DMS 273 treated with DMSO at 0.1 percent for 48 hours (cell line): ENCODE measurements at places on chromosomes 12 and 14.

DNA sequence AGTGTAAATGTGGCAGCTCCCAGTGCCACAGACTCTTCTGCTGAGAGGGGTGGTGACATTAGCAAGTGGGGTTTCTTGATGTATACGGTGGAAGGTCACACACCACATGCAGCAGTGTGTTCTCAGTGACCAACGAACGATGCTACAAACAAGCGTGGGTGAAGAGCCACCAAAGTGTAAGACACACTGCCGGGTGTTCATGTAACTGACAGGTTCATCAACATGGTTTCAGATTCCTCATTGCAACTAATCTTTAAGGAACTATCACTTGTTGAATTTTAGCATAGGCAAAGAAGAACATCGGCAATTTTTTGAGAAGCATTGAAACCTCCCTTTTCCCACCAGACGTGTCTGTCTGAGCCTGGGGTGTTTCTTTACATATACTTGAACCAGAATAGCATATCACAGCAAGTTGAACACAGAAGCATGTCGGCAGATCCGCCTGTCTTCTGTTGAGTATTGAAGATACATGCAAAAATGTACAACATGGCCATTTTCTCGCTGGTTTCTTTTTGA lies 58.8 kb downstream of the PPP2R5C start:
- DNase-seq, result no peak

- DNase-seq, result no peak
Observed at GRCh38 chr12:12508612-12509011, 54.1 kb downstream of the DUSP16 start.

DNA sequence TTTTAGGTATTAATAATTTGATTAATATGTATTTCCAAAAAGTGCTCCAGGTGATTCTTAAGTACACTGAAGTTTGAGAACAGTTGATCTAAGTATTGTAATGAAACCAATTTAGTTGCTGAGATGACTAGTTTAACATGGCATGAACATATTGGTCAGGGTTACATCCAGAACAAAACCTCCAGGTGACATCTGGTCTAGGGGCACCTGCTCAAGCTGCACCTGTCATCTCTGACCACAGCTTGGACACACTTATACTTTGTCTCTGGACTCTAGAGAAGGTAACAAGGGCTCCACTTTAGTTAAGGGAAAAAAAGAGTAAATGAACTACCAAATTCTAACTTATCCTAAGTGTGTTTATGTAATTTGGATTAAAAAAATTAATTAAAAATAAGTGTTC lies 8.1 kb downstream of the ARID2 start:
- DNase-seq, result no peak

GRCh38 chr14:21748869-21749303 lies 75.3 kb upstream of the OR4E1 start:
- DNase-seq, result no peak

- DNase-seq, result no peak
Observed at GRCh38 chr12:41988715-41989114, 156.0 kb downstream of the GXYLT1 start.

DNA sequence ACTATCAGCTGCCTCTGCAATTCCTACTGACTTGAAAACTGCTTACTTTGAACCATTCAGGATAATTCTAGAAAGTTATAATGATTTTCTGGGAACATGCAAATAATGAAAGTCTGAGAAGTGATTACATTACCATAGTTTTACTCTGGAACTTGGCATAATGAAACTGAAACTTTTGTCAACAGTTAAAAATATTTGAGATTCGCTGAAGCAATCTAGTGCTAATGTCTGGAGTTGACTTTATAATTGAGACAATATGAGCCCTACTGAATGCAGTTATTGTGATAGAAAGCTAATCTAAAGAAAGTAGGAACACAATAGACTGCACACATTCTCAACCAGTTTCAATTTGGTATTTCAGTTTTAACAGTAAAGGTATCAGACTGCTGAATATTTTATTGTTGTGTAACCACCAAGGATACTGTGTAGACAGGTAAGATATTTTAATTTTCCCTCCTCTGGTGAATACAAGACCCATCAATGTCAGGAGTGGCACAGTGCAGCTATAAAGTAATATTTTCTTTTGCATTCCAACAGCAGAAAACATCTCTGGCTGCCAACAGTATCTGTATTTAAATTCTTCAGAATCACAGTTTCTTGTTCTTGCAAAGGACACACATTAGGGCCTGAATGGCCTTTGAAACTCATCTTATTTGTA lies 483.5 kb downstream of the ATP23 start:
- DNase-seq, result no peak

DNA sequence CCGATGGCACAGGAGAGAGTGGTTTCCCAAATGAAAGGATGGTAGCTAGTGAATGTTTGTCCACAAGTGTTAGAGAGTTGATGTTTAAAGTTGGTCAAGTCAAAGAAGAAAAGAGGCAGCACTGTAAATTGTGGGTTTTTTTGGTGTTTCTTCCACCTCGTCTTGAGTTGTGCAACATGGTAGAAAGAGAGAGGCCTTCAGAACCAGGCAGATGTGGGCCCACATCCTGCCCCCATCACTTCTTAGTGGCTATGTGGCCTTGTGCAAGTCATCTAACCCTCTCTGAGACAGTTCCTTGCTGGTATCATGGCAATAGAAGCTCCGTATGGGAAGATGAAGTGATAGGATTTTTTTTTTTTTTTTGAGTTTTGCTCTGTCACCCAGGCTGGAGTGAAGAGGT lies 60.8 kb downstream of the NDUFA12 start:
- DNase-seq, result no peak

DNA sequence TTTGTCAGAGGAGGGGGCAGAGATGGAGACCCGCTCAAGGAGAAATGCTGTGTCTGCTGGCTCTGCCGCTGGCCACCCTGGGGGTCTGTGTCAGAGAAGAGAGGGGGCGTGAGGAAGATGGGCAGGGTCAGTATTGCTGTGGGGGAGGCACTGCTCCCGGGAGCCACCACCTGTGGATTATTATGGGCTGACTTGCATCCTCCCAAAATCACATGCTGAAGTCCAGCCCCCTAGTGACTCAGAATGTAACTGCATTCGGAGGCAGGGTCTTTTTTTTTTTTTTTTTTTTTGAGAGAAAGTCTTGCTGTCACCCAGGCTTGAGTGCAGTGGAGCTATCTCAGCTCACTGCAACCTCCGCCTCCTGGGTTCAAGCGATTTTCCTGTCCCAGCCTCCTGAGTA lies 12.3 kb downstream of the ABCD4 start:
- DNase-seq, result no peak

DNA sequence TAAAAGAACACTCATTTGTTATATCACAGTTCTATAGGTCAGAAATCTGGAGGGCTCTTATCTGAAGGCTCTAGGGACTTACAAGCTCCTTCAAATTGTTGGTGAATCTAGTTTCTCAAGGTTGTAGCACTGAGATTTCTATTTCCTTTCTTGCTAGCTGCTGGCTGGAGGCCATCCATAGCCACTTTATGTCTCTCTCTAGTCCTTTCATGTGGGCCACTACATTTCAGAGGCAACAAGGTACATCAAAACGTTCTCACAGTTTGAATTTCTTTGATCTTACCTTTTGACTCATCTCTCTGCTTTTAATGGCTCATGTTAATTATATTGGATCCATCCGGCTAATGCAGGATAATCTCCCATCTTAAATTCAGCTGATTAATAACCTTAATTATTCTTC lies 286.8 kb downstream of the DIO2 start:
- DNase-seq, result no peak

GRCh38 chr12:89126712-89127111 lies 225.6 kb downstream of the DUSP6 start:
- DNase-seq, result no peak

DNA sequence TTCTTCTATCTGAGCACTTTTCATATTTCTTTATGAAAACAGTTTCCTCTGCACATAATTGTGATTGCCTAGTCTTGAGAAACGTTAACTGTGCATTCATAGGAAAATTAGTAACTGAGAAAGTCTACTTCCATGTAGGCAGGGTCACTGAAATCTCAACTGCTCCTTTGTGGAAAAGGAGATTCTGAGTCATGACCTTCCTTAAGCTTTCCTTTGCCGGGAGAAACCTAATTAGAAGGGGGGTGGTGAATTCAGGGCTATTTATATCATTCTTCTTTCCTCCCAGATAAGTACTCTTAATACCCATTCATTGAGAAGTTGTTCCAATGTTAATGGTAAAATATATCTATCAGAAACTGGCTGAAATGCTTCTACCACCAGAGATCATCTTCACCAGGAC lies 751.0 kb upstream of the TMEM132C start:
- DNase-seq, result no peak

DNA sequence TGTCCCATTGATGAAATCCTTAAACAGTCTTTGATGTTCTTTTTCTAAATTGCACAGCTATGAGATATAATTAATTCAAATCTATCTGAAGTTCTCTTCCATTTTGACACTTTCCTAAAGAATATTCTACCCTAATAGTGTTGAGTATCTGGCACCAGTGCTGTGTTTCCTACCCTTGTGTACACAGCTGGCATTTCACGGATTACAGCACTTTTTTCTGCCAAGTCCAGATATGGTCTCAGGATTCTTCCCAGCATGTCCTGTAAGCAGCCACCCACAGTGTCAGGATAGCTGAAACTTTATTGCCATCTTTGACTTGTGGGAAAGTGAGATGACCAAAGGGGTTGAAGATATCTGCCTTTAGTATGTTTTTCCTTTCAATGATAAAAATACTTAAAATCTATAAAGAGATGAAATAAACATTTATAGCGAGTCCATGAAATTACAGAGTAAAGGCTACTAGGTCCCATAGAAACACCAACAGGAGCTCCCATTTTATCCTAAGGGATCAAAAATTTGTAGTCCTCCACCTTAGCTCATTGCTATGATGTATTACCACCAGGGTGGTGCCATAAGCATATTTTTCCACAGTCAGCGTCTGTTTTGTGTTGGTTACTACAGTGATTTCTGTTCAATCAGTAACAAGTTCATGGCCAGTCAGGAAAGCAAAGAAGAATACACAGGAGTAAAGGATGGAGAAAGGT lies 96.7 kb downstream of the TRHDE start:
- no peak for DNase-seq

DNA sequence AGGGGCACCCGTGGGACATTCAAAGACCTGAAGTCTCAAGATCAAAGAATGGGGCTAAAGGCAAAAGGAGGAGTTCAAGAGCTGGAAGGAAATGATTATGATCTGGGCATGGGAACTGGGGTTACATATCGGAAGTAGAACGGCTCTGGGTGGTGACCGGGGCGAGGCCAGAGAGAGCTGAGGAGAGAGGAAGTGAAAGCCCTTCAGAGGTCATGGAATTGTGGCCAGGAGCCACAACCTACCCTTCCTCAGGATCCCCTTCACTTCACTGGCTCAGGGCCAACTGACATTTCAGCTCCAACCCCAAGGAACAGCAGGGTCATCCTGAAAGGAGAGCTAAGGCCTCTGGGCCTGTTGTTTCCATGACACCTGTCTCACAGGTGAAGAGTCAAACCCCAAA lies 57.8 kb downstream of the GALNT16 start:
- DNase-seq, result no peak

DNA sequence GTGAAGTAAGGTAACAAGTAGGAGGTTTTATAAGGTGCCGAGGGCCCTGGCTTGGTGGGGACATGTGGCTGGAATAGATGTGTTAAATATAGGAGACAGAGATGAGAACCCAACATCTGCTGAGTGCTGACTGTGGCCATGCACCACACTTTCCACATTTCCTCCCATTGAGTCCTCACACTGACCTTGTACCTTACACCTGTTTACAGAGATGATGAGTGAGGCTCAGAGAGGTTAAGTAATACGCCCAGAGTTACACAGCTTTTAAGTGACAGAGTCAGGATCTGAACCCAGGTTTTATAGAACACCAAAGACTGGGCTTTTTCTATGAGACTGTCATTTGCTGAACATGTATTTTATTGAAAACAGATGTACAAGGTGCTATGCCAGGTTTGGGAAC lies 70.8 kb upstream of the LTA4H start:
- DNase-seq, result no peak

DNA sequence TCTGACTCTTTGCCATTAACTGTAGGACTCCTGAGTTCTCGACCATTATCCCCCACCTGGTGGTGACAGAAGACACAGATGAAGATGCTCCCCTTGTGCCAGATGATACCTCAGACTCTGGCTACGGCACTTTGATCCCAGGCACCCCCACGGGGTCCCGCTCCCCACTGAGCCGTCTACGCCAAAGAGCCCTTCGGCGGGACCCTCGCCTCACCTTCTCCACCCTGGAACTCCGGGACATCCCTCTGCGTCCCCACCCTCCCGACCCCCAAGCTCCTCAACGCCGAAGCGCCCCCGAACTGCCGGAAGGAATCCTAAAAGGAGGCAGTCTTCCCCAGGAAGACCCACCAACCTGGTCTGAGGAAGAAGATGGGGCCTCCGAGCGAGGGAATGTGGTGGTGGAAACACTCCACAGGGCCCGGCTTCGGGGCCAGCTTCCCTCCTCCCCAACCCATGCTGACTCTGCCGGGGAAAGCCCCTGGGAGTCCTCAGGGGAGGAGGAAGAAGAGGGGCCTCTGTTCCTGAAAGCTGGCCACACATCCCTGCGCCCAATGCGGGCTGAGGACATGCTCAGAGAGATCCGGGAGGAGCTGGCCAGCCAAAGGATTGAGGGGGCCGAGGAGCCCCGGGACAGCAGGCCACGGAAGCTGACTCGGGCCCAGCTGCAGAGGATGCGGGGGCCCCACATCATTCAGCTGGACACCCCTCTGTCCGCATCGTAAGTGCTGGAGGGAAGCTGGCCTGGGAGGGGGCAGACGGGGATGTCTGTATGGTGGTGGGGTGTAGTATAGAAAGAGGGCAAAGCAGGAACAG lies 14.4 kb downstream of the TNFRSF1A start:
- no peak for DNase-seq

- DNase-seq, result peak; percentile 39
Observed at GRCh38 chr12:66648033-66648735, 30.7 kb downstream of the GRIP1 start.

GRCh38 chr14:36474593-36474992 lies 45.4 kb downstream of the NKX2-1 start:
- DNase-seq, result no peak

GRCh38 chr12:28955491-28955890 lies 193.6 kb upstream of the FAR2 start:
- DNase-seq, result no peak

- no peak for DNase-seq
Observed at GRCh38 chr12:106193394-106194215, 54.2 kb downstream of the CKAP4 start.

GRCh38 chr12:110077800-110078199 lies 29.5 kb upstream of the C12orf76 start:
- no peak for DNase-seq

- no peak for DNase-seq
Observed at GRCh38 chr12:104636496-104636895, 179.7 kb downstream of the CHST11 start.

GRCh38 chr12:47862881-47863280 lies 41.9 kb downstream of the VDR start:
- DNase-seq, result no peak

DNA sequence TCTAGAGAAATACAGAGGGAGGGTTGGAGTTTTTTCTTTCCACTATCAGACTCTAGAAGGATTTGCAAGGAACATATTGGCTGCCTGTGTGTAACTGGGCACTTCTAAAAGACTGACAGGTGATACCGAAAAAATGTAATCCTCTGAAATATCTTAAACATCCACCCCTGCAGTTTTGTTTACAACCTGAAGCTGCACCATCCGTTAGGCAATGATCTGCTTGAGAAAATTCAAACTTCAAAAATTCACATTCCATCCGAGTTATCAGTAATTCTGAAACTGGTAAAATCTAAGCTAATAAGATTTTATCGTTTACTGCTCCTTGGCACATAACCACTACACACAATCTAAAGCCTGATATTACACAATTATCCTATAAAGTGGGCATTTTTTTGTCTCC lies 528.6 kb downstream of the FUT8 start:
- no peak for DNase-seq
